ENCODE measurements at places on chromosomes 2 and 18.

- peak; percentile 9 for DNase-seq
Measured at GRCh38 chr18:35005963-35006577, 35.1 kb upstream of the MAPRE2 start.

GRCh38 chr2:96098900-96099590, 17.3 kb downstream of the ADRA2B start:
- no peak for DNase-seq

DNA sequence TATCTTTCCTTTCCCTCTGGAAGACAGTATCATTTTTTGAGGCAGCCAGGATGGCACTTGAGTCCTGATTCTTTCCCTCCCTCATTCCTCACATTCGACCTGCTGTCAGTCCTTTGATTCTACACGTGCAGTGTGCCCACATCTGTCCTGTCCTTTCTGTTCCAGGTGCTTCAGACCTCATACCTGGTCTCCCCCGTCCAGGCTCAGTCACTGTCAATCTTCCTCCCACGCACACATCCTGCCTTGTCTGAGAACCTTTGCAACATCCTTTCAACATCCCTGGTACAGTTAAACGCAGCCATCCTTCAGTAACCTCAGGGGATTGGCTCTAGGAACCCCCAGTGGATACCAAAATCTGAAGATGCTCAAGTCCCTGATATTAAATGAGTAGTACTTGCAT, 10.1 kb downstream of the BCL2 start:
- DNase-seq, result no peak

DNA sequence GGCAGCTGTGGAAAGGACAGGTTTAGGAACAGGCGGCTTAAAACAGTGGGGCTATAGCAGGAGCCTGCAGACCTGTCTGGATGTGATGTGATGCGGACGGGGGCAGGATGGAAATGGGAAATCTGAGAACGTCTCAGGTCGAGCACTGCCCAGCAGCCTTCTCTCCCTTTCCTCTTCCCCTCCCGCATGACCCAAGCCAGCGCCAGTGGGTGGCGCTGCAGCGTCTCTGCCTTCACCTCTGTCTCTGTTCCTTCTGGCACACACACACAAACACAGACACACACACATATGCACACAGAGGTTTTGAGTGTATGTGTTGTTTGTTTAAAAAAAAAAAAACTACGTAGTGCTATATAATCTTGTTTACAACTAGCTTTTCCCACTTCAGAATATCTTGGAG, 82.0 kb upstream of the SLC66A3 start:
- DNase-seq, result no peak

GRCh38 chr2:76283350-76283749, 572.6 kb upstream of the GCFC2 start:
- DNase-seq, result no peak

DNA sequence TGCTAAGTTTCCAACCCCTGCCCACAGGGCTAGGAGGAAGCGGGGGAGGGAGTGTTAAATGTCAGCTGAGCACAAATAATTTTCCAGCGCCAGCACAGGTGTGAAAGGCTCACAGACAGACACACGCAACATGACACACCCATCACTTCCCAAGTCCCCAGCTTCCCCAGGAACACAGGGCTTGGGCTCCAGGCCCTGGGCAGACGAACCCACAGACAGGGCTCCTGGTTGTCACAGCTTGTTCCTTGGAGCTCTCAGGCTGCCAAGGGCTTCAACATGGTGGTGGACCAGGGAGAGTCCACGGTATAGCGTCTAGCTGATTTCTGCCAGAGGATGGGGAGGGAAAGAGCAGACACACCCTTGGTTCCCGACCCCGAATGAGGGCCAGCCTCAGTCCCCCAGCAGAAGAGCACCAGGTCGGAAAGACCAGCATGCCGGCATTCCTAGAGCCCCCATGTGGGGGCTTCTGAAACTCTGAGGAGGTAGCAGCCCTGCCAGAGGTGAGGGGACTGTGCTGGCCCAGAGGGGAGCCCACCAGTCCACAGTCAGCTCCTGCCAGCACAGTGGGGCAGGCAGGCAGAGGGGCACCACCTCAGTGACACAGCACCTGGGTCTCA, 1.9 kb downstream of the DUSP2 start:
- no peak for DNase-seq

- DNase-seq, result peak; percentile 15
Measured at GRCh38 chr18:47953471-47953931, 23.0 kb upstream of the SMAD2 start.

DNA sequence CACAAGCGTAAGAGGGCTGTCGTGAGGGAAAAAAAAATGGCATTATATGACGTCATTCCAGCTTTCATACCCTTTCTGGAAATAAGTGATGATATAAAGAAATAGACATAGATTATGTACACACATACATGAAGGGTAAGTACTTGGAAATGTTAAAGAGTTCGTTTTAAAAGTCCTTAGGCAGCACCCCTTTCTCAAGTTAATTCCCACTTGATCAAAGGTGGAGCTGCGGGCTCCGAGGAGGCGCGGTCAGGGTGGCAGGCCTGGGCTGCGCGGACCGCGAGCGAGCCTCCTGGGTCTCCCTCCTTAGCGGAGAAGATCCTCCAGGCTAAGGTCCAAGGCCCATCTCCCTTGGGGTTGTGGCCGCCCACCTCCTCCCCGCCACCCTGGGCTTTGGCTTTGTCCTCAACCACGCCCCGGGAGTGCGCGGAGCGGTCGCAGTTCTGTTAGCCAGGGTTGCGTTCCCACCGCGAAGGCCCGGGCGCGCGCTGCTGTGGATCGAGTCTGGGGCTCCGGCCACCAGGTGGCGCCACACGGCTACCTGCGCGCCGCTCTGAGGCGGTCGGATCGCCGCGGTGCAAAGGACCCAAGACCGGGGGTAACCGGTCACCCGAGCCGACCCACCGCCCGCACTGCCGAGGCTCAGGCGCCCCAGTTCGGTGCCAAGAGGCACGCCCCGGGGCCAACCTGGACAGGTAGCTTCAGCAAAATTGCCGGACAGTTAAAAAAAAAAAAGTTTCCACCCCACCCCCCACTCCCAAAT, 66.8 kb downstream of the HNRNPLL start:
- no peak for DNase-seq

DNA sequence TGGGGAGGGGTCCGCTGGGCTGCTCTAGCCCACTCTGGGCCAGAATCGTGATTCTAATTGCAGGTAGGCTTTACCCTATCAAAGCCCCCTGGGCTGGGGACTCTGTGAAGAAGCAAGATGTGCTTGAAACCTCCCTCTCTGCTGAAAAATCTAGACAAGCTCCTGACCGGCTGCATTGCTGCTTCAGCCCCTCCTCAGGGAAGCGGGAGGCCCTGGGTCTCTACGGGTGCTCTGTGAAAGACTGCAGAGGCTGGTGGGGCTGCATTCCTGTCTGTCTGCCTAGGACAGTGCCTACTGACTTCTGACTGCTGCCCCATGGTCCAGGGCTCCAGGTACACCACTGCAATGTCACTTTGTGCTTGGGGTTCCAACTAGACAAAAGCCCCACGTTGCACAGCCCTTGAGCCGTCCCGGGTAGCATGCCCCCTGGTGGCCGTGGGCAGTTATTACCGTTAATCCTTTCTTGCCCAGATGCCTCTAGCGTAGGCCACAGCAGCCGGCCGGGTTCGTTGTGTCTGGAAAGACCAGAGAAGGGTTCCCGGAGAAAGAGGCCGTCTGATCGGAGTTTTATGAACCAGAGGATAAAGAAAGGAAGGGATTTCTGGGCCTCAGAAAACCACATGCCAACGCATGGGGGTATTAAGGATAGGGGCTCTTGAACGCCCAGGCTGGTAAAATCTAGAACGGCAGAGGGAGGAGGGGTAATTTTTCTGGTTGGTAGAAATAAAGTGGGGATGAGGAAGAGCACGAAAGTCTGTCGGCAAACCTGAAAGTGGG, 15.9 kb upstream of the C1QL2 start:
- no peak for DNase-seq

GRCh38 chr2:195168369-195168768, 488.7 kb upstream of the SLC39A10 start:
- no peak for DNase-seq

- no peak for DNase-seq
Measured at GRCh38 chr2:47198985-47199451, 43.9 kb upstream of the STPG4 start.

DNA sequence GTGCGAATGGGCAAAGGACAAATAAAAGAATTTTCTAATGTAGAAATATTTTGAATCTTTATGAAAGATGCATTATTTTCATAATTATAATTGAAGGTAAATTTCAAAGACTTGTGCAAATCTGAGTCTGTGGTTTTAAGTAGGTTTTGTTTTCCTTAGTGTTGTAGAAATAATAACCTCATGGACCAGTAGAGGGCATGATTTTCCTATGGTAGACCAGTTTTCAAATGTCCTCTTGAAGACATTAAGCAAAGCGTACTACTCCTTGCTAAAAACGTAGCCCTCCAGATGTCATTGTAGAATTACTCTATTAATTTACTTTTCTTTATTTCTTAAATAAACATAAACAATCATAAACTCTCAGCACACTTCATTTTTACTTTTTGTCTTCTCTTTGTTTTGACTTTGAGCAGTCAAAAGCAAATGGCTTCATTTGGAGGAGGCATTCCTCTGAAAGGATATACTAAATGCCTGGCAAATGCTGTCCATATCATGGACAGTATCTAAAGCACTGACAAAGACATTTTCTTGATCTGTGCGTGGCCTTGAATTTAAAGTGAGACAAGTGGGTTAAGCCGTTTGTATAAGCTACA, 85.8 kb upstream of the FAM237A start:
- DNase-seq, result peak; percentile 35

DNA sequence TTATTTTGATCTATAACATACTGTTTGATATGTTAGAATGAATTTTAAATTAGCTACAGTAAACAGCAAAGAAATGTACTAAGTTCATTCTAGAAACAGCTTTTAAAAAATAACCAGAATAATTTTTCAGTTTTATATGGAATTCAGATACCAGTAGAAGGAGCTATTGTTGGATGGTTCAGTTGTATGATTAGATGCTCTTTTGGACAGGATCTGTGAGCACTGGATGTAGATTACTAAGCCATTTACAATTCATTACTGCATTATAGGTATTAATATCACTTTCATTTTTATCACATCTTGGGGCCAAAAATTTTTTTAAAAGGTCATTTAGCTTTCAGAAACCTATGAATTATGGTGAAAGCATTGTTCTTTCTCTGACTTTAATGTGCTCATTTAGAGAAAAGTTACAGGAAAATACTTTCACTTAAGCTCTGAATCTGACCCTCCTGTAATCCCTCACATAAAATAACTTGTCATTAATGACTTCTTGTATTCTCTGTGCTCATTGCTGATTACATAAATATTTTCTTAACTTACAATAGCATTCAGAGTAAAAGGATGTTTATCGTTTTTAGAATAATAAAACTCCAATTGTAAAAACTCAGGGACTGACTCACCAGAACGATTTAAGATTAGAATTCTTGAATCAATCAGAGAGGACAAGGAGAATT, 750.2 kb downstream of the SLC4A3 start:
- DNase-seq, result no peak

DNA sequence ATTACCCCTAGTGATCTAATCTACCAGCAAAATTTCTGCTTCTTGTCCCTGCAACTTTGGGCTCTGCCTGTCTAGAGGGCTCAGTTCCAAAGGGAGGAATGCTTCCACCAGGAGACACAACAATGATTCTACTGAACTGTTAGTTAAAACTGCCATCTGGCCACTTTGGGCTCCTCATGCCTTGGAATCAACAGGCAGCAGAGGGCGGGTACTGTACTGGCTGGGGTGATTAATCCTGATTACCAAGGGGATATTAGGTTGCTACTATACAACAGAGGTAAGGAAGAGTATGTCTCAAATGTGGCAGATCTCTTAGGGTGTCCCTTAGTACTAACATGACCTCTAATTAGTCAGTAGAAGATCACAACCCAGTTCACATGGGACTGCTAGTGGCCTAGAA, 21.4 kb downstream of the HADHA start:
- DNase-seq, result no peak

DNA sequence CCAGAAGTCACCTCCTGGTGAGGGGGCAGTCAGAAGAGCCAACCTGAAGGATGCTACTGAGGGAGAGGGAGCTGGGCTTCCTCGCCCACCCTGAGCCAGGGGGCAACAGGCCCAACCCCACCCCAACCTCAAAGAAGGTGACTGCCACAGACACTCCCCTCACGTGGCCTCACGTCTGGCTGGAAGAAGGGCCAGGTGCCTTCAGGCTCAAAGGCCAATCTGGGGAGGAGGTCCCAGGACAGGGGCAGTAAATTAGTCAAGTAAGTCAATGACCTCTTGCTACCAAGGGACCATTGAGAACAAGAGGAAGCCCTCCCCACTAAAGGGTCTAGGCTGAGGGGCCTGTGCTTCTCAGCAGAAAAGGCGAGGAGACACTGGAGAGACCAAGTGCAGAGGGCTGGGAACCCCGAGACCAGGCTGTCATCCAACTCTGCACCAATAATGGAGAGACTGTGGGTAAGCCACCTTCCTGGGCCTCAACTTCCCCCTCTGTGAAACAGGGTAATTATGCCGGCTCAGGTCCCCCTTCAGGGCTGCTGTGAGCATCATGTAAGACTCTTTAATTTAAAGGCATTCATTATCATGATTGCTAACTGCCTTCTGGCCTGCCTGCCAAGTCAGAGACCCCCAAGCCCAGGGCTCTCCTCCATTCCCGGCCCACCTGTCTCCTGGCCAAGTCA, 20.2 kb upstream of the TNS1 start:
- no peak for DNase-seq

DNA sequence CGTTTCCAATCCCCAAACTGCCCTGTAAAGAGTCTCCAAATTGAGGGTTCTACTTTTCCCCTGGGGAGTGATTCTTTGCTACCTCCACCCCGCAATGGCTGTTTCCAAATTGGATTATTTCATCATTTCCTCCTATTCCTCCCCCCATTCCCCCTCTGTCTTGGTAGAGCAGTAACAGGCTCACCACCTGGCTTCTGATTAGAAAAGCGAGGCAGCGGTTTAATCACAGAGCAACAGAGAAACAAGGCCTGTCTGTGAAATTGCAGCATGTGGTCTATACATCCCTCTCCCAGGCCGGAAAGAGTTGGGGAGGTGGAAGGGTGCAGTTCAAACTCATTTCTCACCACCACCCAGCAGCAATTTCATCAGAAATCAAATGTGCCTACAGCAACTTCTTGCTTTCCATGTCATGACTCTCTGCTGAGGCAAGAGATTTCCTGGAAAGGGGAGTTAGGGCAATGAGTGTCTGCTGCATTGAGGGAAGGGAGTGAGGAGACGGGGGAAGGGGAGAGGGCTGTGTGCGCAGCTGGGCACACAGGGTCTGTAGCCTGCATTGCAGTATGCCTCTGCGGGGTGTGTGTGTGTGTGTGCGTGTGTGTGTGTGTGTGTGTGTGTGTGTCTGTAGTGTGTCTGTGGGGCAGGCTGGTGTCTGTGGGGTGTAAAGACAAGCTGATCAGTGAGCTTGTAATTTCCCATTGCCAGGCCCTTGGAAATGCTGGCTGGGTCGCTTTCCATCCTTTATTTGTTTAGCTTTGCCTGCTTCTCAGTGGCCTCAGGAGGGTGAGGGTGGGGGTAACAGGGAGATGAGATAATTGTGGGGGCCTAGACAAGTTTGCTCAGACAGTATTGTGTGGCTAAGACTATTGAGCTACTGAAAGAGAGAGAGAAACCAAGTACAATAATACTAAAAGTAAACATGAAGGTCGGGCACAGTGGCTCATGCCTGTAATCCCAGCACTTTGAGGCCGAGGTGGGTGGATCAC, 13.5 kb upstream of the IGFBP2 start:
- no peak for DNase-seq
